HEK293T (cell line): ENCODE measurements at places on chromosomes 12 and 14.

GRCh38 chr12:27176765-27177164 is 67.3 kb upstream of the STK38L start:
- DNase-seq, result no peak

- no peak for DNase-seq
Observed at GRCh38 chr14:76430017-76430416, 54.1 kb downstream of the ESRRB start.

- DNase-seq, result no peak
Observed at GRCh38 chr14:34174973-34175372, 224.1 kb upstream of the EGLN3 start.

- no peak for DNase-seq
Observed at GRCh38 chr14:69870613-69871012, 8.6 kb upstream of the SMOC1 start.

GRCh38 chr12:121089813-121090430 is 42.8 kb upstream of the P2RX7 start:
- DNase-seq, result no peak
